ENCODE measurements at places on chromosomes 4 and X.

GRCh38 chrX:121146059-121146628 is 98.7 kb downstream of the GLUD2 start:
- DNase-seq, result no peak

- DNase-seq, result no peak
Observed at GRCh38 chr4:26958925-26959653, 98.4 kb downstream of the STIM2 start.

DNA sequence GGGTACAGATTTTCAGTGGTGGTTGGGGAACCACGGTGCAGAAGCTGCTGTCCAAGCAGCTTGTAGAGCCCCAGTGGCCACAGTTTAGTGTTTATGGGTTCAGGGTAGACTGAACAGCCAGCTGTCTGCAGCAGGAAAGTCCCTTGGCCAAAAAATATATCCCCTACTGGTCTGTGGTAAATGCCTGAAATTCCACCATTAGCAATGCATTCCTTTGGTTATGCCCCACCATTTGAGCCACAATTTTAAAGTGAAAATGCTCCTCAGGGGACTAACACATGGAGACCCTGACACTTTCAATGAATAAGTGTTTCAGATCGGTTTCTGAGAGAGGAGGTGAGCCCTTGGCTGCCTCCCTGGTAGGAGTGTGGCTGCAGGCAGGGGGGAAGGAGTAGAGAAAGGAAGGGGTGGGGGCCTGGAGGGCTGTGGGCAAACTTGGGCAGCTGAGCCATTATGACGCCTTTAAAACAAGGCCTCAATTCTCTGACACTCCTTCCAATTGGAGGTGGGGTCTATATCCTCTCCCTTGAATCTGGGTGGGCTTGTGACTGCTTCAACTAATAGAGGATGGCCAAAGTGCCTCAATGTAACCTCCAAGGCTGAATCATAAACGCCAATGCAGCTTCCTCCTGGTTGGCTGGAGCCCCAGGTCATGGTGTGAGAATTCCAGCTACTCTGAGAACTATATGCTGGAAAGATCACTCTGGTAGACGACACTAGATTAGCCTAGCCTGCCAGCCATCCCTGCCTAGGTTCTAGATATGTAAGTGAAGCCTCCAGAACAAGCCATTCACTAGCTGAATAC is 75.8 kb upstream of the ATP6AP2 start:
- no peak for DNase-seq

- DNase-seq, result no peak
Observed at GRCh38 chrX:12237771-12238170, 99.5 kb downstream of the FRMPD4 start.

GRCh38 chrX:96884027-96884426 is 319 bp downstream of the RPA4 start:
- no peak for DNase-seq

DNA sequence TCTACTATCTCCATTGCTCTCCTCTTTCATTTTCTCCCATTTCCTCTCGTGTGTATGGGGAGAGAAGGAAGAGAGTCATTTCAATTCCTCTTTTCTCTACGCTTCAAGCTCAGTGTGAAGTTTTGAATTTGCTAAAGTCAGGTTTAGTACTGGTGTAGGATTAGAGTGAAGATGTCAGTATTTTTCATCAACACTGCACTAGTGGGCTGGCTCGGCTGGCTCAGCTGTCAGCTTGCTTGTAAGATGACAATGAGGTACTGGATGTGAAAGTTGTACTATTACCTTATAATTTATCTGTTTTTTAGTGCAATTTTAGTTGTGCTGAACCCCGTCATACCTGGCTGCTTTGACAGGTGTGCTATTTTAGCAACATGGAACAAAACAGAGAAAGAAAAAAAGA is 2.1 kb upstream of the SH2D1A start:
- DNase-seq, result no peak

GRCh38 chr4:119517361-119518229 is 111.0 kb downstream of the PDE5A start:
- DNase-seq, result no peak

- DNase-seq, result no peak
Observed at GRCh38 chr4:26299254-26299882, 21.4 kb upstream of the RBPJ start.

DNA sequence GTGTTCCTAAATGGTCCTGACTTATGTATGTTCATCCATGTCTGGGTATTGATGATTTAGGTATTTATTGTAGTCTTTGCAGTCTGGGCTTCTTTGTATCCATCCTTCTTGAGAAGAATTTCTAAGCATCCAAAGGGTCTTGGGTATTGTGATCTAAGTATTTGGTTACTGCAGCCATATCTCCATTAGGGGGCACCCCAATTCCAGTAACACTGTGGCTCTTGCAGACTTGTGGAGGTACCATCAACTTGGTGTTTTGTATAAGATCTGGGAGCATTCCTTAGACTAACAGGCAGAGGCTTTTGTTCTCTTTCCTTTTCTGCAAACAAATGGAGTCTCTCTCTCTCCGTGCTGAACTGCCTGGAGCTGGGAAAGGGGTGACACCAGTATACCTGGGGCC is 113.7 kb upstream of the NEXMIF start:
- no peak for DNase-seq

DNA sequence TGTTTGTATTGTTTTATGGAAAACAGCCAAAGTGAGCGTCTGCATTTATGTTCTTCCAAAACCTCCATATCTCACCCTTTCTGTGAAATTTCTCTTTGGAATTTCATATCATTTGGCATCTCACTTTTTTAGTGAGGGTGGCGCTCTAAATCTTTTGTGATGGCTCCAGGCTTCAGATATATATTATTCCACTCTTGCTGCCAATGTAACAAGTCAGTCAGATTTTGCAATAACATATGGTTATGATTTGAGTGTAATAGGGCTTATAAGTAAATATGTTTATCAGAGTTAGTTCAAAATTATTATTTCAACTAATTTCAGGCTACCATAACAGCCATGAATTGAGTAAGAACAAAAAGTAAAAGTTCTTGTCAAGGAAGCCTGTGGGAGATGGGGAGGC is 314.7 kb downstream of the PDGFC start:
- no peak for DNase-seq

- no peak for DNase-seq
Observed at GRCh38 chr4:146643812-146644401, 5.2 kb downstream of the POU4F2 start.

DNA sequence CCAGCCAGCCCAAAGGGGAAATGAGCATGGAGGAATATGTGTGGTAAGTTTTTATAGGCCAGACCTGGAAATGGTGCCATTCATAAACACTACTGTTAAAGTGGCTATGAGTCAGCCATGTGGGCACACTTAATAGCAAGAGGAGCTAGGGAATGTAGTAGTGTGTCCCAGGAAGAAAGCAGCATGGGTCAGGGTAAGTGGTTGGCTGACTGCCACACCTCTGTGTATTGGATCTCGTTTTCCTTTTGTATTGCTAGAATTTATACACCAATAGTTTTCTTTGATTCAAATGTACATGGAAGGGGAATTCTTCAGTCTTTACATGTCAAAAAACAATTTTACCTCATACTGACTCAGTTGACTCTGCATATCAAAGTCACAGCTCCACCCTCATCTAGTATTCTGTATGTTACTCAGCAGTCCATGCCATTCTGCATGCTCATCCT is 22.9 kb upstream of the SGMS2 start:
- DNase-seq, result no peak

DNA sequence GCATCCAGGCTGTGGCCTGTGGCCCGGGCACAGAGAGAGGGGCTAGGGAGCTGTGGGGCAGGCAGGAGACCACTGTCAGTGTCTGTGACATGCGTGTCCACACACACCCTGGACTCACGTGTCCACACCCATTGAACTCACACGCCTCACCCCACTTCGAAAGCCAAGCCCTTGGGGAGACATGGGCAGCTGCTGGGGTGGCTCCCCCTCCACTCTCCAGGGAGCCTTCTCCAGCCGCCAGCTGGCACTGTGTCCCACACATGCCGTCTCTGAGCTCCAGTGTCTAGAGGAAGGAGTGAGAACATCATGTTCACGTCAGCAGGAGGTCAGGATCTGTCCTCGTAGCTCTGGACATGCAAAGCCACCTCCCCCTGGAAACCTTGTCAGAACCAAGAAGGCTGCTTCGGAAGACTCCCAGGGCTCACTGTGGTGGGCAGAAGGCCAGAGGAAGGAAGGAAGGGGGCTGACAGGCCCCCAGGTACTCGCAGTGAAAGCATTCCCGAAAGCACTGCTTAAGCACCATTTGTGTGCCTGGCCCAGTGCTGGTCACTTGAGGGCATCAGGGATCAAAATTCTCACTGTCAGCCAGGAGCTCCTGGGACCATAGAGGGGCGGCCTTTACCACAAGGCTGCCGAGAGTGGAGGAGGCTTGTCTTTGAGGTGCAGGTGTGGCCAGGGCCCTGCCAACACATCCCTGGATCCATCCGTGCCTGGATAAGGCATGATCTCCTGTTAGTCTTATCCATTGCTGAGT is 61.4 kb downstream of the HTRA3 start:
- DNase-seq, result no peak

GRCh38 chr4:11741190-11741652 is 312.5 kb upstream of the HS3ST1 start:
- DNase-seq, result no peak

DNA sequence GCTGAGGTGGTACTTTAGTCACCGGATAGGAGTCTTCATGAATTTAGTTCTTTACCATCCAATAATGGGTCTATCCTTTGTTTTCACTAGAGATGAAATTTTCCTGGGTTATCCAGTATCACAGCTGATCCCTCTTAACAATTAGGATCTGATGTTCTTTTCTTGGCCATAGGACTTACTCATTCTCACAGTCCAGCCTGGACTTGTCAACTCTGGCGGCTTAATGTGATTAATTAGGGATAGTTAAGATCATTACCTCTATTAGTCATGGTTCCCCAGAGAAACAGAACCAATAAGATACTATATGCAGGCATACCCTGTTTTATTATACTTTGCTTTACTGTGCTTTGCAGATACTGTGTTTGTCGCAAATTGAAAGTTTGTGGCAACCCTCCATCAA is 272.7 kb upstream of the FAT4 start:
- no peak for DNase-seq

DNA sequence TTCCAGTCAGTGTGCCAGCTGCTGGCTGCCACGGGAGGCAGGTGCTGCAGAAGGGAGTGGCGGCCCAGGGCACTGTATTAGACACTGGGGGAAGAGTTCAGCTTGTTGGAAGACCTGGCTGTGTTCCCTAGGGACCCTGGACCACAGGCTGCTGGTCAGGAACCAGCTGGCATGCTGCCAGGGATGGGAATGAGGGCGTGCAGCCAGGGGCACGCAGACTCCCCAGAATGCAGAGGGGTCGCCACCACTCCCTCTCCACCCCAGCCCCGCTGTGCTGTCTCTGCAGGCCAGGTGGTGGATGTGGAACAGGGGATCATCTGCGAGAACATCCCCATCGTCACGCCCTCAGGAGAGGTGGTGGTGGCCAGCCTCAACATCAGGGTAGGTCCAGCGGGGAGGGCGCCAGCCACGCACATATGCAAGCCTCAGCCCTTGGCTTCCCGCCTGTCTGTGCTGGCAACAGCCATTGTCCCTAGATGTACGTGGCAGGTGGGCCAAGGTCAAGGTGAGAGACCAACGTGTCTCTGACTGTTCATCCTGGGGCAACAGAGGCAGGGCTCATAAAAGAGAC is 12.3 kb downstream of the ABCD1 start:
- no peak for DNase-seq

- no peak for DNase-seq
Observed at GRCh38 chr4:186074189-186074588, 5.2 kb downstream of the TLR3 start.

DNA sequence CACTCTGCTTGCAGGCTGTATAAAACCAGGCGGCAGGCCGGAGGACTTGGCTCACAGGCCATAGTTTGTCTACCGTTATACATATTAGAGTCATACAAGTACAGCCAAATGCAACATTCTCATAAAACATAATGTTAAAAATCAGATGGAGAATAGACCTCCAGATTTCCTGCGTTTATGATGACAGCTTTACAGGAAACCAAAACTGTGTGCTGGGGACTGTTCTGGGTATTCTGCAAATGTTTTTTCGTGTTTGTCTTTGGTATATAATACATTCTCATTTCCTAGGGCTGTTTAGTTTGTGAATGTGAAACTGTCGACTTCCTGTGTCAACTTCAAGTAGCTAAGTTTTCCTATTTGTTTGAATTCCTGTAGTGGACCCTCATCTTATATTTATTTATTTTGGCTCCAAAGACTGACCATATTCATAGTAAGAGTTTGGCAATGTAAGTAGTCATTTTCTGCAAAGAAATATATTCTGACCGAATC is 79.5 kb upstream of the FAM9C start:
- DNase-seq, result no peak

DNA sequence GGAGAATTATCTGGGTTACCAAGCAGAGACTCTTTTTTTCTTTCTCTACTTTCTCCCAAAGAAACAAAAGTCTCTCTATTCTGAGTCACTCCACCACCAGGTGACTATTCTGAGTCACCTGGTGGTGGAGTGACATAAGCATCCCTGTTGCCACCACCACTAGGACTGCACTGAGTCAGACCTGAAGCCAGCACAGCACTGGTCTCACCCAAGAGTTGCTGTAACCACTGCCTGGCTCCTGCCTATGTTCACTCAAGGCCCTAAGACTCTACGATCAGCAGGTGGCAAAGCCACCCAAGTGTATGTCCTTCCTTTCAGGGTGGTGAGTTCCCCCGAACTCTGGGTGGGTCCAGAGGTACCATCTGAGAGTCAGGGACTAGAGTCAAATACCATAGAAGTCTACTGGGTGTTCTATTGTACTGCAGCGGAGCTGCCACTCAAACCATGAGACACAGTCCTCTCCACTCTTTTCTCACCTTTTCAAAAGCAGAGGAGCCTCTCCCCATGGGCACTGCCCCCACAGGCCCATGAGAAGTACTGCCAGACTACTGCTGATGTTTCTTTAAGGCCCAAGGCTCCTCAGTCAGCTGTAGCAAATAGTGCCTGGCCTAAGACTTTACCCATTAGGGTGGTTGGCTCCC is 209.6 kb upstream of the IRS4 start:
- no peak for DNase-seq

GRCh38 chr4:959338-960139 is 13.8 kb downstream of the DGKQ start:
- DNase-seq, result no peak

DNA sequence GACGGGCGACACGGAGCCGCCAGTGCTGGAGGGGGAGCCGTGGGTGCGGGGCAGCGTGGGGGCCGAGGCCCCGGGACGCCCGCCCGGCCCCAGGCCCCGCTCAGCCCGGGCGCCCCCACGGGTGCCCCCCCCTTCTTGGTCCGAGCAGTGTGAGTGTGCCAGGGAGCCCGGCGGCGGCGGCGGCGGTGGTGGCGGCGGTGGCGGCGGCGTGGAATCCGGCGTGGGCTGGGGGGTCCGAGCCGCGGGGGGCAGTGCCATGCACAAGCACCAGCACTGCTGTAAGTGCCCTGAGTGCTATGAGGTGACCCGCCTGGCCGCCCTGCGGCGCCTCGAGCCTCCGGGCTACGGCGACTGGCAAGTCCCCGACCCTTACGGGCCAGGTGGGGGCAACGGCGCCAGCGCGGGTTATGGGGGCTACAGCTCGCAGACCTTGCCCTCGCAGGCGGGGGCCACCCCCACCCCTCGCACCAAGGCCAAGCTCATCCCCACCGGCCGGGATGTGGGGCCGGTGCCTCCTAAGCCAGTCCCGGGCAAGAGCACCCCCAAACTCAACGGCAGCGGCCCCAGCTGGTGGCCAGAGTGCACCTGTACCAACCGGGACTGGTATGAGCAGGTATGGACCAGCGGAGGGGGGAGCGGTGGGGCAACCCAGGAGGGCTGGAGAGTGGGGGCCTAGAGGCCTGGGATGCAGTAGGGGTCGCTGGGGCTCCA is 466 bp downstream of the DLG3 start:
- no peak for DNase-seq
